Stromal cell of bone marrow (primary cell): ENCODE measurements at places on chromosomes 5 and 9.

- DNase-seq = no peak
Observed at GRCh38 chr5:137212471-137212870, 286.7 kb downstream of the SPOCK1 start.

DNA sequence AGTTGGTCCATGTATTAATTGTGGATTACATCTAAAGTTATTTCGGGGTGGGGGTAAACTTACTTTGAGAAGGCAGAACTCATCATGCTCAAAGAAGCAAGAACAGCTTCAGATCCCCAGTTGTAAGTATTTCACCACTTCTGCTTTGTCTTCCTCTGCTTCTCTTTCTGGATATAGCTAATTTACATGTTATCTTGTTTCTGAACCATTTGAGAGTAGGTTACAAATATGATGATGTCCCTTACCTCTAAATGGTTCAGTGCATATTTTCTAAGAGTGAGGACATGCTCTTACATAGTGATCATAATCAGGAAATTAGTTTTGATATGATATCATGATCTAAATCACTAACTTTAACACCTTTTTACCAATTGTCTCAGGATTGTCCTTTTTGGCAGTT, 11.9 kb downstream of the TRIO start:
- no peak for DNase-seq

DNA sequence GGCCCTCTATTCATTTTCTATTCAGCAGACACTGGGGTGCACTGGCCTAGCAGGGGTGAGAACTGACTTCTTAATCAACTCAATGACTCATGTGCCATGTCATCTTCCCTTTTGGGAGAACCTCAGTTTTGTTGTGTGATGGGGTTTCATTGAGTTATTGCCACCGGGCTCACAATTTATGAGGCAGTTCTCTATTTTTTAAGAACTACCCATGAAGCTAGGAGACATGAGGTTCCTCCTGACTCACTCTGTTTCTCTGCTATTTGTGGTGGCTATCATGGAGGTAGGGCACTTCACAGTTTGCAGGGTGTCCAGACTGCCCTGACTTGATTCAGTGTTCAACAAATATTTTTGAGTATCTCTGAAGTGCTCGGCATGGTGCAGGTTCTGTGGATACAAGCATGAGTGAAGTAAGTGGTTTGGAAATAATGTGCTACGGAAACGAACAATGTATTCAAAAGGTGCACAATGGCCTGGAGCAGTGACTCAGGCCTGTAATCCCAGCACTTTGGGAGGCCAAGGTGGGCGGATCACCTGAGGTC, 39.3 kb downstream of the SPARC start:
- no peak for DNase-seq

DNA sequence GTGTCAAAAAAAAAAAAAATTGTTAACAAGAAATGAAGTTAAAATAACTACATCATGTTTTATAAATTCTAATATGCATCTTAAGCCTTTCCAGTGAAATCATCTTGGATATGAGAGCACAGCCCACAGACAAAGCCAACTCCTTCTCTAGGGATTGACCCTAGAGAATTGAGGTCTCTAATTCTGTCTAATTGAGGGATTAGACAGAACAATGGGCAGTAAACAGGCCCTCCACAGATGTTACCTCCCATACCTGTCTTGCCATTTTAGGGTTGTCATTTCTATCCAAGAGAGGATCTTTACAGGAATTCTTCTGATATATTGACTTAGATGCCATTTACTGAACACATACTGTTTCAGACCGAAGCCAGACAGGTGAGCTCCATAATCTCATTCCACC, 42.3 kb downstream of the NSG2 start:
- no peak for DNase-seq

- no peak for DNase-seq
Observed at GRCh38 chr9:92978345-92978875, 31.1 kb downstream of the FGD3 start.

DNA sequence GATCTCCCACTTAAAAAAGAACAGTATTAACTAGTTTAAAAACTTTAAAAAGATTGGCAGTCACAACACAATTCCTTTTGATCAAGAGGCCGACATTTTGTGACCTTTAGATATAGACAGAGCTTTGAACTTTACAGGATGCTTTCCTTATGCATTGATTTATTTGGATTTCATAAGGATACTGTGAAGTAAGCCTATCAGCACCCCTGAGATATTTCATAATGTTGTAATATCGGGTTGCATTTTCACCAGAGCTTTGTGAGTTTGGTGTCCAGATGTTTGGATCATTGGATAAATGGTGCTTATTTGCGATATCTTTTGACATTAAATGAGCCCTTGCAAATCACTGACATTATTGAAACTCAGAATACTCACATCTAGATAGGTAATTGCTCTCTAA, 7.7 kb downstream of the PALM2AKAP2 start:
- no peak for DNase-seq

DNA sequence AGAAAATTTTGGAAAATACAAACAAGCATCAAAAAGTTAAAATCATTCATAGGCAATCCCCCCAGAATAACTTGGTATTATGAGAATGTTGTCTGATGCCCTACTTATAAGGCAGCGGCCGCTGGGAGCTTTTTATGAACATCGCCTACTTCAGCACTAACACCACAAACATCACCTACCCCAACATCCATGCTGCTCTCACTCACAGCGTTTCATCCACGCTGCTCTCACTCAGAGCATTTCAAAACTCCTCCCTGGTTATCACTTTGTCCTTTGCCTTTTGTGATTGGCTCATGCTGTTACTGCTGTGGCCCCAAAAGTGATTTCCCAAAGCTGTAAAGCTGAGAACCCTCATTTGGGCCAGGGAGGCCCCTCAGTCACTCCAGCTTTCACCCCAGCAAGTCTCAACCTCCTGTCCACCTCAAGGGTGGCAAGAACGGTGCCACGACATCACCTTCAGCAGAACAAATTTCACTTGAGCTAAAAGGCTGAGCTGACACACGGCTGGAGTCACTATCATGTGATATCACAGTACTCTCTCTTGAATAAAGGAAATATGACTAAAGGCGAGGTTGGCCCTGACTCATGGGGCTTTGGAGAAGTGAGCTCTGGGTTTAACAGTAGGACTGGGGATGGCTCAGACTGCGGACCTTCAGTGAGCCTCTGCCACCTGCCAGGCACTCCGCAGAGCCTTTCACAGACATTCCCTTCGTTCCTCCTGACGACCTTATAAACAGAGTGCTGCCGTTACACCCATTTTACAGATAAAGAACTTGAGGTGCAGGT, 25.2 kb downstream of the SHC3 start:
- peak; percentile 79 for DNase-seq

DNA sequence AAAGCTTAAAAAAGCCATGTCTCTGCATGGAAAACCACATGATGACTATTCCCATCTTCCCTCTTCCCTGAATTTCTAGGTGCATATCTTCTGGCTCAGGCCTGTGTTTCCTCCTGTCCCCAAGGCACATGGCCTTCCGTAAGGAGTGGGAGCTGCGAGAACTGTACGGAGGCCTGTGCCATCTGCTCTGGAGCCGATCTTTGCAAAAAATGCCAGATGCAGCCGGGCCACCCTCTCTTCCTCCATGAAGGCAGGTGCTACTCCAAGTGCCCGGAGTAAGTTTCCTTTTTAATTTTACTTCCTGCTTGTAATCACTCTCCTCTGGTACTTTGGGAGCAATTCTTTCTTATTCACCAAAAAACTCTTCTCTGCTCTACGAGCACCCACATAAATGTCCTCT, 83.6 kb downstream of the RFK start:
- no peak for DNase-seq

- DNase-seq = no peak
Observed at GRCh38 chr9:135885100-135885853, 22.1 kb downstream of the CAMSAP1 start.

- peak; percentile 72 for DNase-seq
Observed at GRCh38 chr9:86909388-86909787, 37.9 kb downstream of the GAS1 start.

DNA sequence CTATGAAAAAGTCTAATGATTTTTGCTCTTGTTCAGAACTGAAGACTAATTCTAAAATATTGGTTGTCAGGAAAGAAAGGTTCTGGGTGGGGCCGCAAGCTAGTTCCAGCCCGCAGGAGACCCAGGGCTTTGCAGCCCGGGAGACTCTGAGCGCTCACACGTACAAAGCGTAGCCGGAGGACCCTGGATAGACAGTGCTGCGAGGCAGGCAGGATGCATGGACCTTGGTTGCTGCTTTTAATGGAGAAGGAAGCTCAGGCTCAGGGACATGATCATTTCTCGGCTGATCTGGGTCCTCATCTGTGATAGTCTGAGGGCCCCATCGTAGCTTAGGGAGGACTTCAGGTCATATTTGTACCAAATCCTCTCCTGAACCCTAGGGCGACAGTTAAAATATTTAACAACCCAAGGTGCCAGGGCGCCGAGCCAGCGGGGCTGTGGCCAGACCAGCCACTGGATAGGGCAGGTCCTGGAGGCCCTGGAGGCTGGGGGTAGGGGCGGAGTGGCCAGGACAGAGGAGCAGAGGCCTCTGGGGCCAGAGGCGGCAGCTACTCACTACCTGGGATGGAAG, 70.1 kb upstream of the UNC5A start:
- no peak for DNase-seq

DNA sequence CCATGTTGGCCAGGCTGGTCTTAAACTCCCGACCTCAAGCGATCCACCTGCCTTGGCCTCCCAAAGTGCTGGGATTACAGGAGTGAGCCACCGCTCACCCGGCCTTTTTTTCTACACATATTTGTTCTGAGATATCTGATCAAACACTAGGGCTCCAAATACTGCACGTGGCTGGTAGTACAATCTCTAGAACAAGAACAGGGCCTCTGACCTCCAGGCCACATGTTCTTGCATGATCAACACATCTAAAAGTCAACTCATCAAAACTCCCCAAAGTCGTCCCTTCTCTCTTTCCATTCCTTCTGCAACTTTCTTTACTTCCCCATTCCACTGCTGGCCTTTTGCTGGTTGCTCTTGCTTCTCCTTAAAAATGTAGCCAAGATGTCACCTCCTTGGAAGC, 113.3 kb upstream of the LHFPL2 start:
- no peak for DNase-seq

- no peak for DNase-seq
Observed at GRCh38 chr5:96881511-96882115, 5.3 kb downstream of the ERAP2 start.

- DNase-seq = no peak
Observed at GRCh38 chr5:42321785-42322184, 101.5 kb upstream of the GHR start.

DNA sequence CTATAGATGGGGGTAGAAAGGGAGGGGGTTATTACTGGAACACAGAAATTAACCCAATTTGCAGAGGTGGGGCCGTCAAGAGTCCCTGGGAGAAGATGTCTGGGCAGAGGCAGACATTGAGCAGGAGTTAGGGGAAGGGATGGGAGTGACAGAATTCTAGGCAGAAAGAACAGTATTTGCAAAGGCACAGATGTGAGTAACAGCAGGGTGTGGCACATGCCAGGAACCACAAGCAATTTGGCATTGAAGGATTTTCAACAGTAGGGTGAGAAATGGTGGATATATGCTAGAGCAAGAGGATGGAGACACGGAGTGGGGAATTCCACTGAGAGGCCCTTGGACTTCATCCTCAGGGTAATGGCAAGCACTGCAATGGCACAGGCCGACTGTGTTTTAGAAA, 71.6 kb upstream of the FRRS1L start:
- no peak for DNase-seq

GRCh38 chr5:6827526-6828219, 114.4 kb downstream of the TENT4A start:
- DNase-seq = no peak

GRCh38 chr5:160312960-160313727, 780 bp upstream of the CCNJL start:
- DNase-seq = no peak

GRCh38 chr5:104998169-104998568, 1435.6 kb upstream of the NUDT12 start:
- DNase-seq = no peak

DNA sequence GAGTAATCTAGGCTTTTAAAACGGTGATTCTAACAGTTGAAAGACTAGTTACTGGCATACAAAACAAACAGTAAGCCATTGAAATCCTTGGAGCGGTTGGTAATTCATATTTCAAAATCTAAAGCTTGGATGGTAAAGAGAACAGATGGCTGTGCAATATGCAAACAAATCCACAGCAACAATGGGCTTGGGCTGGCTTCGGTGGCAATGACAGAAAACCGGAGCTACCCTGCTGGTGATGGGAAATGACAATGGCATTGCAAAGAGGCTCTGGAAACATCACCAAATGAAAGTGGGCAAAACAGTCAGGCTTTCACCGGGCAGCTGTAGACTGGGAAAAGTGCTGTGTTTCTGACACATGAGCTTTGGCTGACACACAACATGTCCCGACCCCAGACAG, 42.2 kb downstream of the MED27 start:
- DNase-seq = no peak

DNA sequence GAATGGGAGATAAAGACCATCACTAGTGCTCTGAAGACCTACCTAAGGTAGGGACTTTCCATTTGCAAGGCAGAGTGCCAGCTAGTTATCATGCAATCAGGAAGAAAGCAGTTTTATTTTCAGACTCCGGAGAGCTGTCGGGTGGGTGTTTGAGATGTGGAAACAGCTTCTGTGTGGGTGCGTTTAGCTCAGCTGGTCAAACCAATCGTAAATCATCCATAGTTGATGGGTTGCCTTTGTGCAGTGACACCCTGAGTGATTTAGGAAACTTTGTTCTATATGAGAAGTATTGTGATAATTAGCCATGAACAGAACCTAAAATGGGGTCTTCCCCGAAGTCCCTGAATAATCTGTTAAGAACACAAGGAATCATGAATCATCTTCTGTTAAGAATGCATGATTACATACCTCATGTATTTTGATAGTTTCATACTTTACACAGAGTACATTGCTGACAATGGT, 284.3 kb downstream of the ARHGAP26 start:
- no peak for DNase-seq

- no peak for DNase-seq
Observed at GRCh38 chr9:76192013-76192412, 202.2 kb downstream of the RFK start.

GRCh38 chr5:142572006-142572405, 113.9 kb downstream of the FGF1 start:
- no peak for DNase-seq

DNA sequence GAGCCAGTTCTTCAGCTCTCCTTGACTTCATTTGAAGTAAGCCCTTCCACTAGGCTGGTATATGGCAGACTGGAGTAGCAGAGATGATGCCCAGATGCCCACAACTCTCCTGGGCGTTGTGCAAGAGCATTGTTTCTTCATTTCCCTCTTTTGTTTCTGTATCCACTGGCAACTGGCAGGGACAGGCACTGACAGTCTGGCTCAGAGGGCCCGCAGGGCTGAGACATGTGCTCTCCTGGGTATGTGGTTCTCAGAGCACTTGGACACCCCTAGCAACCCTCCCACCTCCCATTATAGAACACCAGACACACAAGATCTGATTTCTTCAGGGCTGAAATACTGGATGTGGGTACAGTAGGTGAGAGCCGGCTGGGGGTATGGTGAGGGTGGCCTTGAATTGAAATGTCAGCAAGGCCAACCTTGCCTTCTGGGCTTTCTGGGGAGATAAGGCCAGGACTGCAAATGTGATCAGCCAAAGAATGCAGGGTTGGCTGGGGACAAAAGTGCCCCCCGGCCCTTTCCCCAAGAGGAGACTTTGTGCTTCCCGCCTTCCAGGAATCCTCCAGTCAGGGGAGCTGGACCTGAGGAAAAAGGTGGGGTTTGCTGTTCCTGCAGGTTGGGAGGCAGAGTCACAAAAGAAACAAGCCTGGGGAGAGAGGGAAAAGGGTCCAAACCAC, 28.6 kb upstream of the CTNNA1 start:
- DNase-seq = peak; percentile 64
